Activated CD4-positive, alpha-beta T cell treated with anti-CD3 and anti-CD28 coated beads, Interleukin-2, amount 50 U/mL, for 4 hours (primary cell): ENCODE measurements at places on chromosomes 1 and 21.

DNA sequence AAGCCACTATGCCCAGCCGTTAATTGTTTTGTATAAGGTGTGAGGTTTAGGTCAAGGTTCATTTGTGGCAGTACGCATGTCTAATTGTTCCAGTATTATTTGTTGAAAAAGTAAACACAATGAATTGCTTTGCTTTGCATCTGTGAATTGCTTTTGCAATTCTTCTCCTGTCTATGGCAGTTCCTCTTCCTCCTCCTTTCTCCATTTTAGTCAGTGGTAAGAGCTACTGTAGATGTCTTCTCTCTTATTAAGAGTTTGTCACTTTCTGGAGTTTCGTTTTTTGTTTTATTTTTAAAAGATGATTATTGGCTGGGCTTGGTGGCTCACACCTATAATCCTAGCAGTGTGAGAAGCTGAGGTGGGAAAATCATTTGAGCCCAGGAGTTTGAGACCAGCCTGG is 29.2 kb downstream of the C1orf185 start:
- DNase-seq = no peak

GRCh38 chr21:28827422-28827821 is 165.3 kb downstream of the LTN1 start:
- DNase-seq = no peak

DNA sequence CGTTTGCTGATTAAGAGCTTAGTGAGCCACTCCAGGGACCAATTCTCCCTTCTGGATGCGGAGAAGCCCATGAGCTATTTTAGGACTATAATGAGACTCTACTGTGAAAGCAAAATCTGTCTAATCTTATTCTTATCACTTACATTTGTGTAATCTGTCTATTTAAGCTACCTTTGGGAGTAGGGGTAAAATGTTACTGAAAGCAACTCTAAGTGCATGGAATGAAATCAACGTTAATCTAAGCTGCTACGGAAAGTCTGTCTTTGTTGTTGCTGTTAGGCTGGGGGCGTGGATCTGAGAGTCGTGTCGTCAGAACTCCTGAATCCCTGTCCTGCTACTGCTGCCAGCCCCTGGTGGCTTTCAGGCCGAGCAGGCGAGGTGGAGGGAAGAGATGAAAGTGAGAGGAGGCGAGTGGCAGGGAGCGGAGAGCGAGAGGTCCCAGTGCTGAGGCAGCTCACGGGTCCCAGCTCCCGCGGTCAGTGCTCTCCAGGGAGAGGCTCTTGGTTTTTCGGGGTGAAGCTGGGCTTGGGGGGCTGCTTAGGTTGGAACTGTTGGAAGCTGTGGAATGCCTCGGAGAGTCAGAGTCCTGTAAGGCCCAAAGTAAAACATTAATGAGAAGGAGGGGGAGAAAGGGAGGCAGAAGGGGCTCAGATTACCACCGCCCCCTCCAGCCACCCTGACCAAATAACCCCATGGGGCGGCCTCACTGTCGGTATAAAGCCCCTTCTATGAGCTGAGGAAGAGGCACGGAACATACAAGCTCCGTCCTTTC is 53.9 kb downstream of the COQ8A start:
- DNase-seq = no peak

- no peak for DNase-seq
These were observed 57.9 kb upstream of the KCNE2 start for GRCh38 chr21:34305605-34306604.

DNA sequence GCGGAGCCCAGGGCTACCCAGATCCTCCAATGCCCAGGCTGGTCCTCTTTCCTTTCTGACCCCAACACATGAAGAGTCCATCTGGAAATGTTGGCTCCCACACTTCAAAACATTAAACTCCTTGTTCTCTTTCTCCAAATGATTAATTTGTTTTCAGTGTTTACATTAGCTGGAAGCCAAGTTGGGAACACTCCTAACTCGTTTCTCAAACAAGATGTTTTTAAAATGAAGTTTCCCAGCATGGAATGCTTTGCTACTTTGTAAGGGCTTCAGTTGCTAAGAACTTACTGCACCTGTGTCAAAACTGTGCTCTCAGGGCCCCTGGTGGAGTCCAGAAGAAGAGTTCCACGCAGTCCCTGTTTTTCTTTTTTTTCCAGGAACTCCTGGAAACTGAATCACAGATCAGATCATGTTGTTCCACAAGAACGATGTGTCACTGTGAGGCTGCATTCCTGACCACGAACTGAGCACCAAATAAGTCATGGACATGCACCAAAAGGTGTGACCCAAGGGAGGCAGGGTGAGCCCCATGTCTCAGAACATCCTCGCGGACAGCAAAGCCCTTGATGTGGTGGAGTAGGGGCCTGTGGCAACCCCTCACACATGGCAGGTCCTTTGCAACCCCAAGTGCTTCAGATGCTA is 257.3 kb downstream of the KCNJ6 start:
- no peak for DNase-seq

- DNase-seq = no peak
These were observed 229.5 kb upstream of the USP24 start for GRCh38 chr1:55444667-55445066.

DNA sequence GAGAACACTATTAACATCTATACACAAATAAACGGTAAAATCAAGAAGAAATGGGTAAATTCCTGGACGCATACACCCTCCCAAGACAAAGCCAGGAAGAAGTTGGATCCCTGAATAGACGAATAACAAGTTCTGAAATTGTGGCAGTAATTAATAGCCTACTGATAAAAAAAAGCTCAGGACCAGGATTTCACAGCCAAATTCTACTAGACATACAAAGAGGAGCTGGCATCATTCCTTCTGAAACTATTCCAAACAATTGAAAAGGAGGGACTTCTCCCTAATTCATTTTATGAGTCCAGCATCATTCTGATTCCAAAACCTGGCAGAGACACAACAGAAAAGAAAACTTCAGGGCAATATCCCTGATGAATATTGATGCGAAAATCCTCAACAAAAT is 70.7 kb upstream of the FMO3 start:
- no peak for DNase-seq

- no peak for DNase-seq
These were observed 219.4 kb downstream of the DUSP10 start for GRCh38 chr1:221522529-221522940.
